ENCODE measurements at places on chromosomes 13 and 19.

- DNase-seq: no peak
These were observed 6.7 kb downstream of the KCNJ14 start for GRCh38 chr19:48461982-48462655.

GRCh38 chr13:44160591-44161191 lies 212.9 kb upstream of the SERP2 start:
- DNase-seq: no peak

- peak; percentile 42 for DNase-seq
These were observed 11.0 kb upstream of the ZNF492 start for GRCh38 chr19:22622901-22623840.

DNA sequence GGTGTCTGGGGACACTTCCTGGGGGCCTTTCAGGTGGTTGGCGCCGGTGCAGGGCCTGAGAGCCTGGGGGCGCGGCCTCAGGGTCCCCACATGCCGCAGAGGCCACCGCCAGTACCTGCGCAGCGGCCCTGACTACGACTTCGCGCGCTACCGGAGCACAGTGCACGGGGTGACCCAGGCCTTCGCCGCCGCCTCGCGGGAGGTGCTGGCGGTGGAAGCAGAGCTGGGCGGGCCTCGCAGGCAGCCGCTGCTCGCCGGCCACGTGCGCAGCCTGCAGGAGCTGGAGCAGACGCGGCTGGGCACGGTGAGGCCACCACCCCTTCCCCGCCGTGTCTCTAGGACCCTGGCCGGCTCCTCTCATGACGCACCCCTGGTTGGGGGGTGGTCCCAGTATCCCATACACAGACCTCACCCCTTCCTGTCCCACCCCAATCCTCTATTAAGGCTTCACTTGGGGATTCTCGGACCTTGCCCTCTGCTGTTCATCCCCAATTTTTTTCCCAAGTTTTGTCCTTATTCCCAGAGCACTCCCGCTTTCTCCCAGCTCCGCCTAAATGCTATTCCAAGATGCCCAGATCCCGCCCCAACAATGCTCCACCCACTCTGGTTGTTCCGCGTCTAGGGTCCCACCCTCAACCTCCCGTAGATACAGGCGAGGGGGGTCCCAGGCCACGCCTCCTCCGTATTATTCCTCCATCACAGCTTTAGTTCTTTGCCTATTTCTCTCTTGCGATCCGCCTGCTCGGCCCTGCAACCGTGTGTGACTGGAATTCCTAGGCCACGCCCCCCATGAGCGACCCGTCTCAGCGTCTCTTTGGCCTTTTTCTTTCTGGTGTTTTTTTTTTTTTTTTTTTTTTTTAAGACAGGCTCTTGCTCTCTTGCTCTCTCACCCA lies 1.0 kb downstream of the REX1BD start:
- no peak for DNase-seq

- no peak for DNase-seq
These were observed 506 bp upstream of the GAS6 start for GRCh38 chr13:113864273-113864890.

- DNase-seq: no peak
These were observed 31.4 kb upstream of the MPHOSPH8 start for GRCh38 chr13:19601749-19602725.

DNA sequence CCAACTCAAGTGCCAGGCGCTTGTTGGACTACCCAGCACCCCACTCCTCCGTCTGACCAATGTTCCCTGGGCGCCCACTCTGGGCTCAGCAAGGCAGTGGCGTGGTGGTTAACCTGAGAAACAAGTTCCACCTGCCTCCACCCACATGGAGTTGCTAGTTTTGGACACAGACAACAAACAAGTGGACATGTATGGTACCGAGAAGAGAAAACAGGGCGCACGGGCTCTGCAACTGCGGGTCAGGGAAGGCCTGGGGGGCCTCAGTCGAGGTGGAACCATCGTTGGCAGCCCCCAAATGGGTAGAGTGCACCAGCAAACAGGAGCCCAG lies 2.5 kb downstream of the MIER2 start:
- DNase-seq: no peak

DNA sequence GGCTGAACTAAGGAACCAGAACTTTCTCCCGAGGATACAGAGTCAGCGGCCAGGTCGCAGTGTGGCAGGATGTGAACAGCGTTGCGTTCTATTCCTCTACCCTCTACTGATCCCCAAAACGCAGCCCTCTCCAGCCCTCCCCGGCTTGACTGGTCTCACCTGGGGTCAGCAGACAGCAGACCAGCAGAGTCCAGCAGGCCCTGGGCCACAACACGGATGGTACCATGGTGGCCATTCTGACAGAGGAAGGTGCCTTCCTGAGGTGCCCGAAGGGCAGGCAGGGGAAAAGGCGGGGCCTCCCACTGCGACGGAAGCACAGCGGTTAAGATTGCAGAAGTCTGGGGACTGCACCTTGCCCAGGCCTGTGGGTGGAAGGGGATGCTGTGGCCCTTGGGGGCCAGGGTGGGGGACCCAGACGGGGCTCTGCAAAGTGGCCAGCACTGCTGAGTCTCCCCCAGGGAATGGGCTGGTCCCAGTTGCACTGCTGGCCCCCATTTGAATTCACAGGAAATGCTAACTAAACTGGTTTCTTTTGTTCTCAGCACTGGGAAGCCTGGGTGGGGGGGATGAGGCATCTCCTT lies at the start of gene ICAM3:
TSS of gene ICAM3 (minus strand) at position 245 of the 581 bp plus-strand sequence. CDS start at position 235, 10 bp downstream.
- DNase-seq: no peak

- no peak for DNase-seq
These were observed 171.7 kb upstream of the KLF12 start for GRCh38 chr13:74305876-74306275.

- DNase-seq: no peak
These were observed 46.3 kb downstream of the BRD4 start for GRCh38 chr19:15285896-15286591.
